PC-3 (cell line): ENCODE measurements at places on chromosomes 12 and 14.
A peak's percentile ranks its signal among the peaks of the same experiment; 100 is the strongest.

DNA sequence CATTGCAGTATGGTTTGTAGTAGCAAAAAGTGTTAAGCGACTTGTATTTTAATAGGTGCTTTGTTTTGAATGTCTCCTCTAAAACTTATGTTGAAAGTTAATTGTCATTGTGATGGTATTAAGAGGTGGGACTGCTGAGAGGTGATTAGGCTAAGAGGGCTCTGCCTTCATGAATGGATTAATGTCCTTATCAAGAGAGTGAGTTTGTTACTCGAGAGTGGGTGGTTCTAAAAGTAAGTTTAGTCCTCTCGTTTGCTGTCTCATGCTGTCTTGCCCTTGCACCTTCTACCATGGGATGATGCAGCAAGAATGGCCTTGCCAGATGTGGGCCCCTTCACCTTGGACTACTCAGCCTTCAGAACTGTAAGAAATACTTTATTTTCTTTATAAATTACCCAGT is 17.4 kb downstream of the ZDHHC17 start:
- no peak for DNase-seq

DNA sequence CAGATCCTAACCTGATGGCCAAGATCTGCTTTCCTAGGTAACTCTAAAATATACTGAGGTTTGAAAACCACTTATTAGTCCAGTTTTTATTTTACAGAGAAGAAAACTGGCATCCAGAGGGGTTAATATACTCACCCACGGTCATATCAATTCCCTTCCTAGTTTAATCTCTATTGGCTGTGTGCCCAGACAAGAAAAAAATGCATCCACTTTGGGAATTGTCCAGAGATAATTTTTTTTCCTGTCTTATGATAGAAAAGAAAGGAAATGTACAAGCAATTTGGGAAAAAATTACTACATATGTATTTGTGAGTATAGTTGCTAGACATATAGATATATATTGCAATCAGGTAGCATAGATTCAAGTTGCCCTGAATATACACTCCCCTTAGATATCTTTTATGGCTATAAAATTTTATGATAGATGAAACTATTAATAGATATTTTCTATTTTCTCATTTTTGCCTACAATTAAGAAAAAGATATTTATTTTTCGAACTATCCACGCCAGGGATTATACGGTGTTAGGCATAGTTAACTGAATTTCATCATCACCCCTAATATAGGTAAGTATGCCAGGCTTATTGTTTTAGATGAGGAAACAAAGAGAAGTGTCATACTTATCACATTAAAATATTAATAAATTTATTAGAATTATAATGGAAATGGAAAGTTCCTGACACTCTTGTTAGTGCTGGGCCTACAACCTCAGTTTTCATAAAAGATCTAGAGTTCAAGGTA is 100.5 kb upstream of the SLC38A2 start:
- DNase-seq = peak; percentile 68

GRCh38 chr12:31485571-31485970 is 105.4 kb downstream of the DENND5B start:
- DNase-seq = no peak

DNA sequence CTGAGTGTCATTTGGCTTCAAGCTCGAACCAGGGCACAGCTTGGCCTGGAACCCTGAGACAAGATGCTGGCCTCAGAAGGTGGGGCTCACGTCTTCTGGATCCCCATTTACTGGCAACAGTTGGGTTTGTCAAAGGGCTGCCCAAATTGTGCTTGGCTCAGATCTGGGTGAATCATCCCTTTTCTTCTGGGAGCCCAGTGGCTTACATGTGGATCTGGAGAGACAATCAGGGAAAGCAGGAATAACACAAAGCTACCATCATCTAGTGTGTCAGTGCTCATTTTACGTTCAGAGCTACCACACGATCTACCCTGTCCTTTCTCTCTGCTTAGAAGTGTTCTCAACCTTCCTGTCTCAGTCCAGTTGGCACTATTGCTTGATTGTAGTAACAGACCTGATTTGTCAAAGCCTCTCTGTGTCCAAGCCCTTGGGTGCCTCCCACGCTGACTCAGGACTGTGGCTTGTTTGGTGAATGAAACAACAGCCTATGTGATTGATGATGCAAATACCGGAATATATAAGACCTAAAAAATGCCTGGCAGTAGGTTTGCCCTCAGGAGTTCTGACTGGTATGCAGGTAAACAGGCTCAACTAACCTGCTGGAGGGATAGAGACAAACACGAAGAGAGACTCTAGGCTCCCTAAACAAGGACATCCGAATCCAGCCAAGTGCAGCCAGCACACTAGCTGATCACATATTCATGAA is 974.3 kb downstream of the VRK1 start:
- DNase-seq = peak; percentile 88

DNA sequence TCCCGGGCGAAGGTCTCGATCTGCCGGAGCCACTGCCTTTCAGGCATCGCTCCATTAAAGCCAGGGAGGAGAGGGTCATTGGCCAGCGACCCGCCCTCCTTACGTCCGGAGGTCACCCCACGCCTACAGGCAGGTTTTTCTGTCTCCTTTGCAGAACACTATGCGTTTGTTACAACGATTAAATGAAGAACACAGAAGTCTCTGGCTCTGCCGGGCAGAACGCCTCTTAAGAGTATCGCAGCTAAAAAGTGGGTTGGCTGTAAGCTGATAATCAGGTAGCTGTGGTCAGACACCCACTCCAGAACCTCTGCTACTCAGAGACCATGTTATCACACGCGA is 15.0 kb downstream of the OTX2 start:
- no peak for DNase-seq
